Gastrocnemius medialis (tissue), 4 donors: ENCODE measurements at places on chromosomes 7 and 10.

- DNase-seq: no peak
These were observed 458.9 kb upstream of the ANKRD30A start for GRCh38 chr10:36666451-36666850.

- no peak for DNase-seq
These were observed 142.3 kb downstream of the NRP1 start for GRCh38 chr10:33192190-33192589.

- no peak for DNase-seq
These were observed 11.0 kb upstream of the IL6 start for GRCh38 chr7:22715969-22716368.

GRCh38 chr10:1643161-1643907 lies 94.0 kb downstream of the ADARB2 start:
- DNase-seq: no peak

- no peak for DNase-seq
These were observed 303.6 kb upstream of the AKR1E2 start for GRCh38 chr10:4522296-4523000.

DNA sequence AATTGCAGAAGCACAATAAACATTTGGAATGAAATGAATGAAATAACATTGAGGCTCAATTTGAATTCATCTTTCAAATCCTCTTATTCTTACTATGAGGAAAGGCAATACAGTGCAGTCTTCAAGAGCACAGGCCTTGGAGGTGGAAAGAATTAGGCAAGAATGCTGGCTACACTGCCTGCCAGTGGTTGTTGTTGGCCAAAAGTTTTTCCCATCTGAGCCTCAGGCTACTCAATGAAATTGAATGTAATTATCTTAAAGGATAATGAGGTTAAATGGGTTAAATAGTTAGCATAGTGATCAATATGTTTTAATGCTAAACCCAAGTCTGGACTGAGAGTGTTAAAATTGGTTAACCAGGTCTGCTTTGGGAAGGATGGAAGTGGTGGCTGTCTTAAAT lies 140.9 kb downstream of the MBL2 start:
- no peak for DNase-seq

GRCh38 chr7:105014693-105015389 lies 836 bp downstream of the KMT2E start:
- peak; percentile 55 for DNase-seq

GRCh38 chr10:16854623-16855022 lies 37.4 kb upstream of the RSU1 start:
- DNase-seq: no peak

- peak; percentile 63 for DNase-seq
These were observed at the start of gene ARHGAP21 for GRCh38 chr10:24723788-24724380. ARHGAP21 (minus strand) TSS chr10:24723887; CDS start chr10:24721899, 1,988 bp downstream.

DNA sequence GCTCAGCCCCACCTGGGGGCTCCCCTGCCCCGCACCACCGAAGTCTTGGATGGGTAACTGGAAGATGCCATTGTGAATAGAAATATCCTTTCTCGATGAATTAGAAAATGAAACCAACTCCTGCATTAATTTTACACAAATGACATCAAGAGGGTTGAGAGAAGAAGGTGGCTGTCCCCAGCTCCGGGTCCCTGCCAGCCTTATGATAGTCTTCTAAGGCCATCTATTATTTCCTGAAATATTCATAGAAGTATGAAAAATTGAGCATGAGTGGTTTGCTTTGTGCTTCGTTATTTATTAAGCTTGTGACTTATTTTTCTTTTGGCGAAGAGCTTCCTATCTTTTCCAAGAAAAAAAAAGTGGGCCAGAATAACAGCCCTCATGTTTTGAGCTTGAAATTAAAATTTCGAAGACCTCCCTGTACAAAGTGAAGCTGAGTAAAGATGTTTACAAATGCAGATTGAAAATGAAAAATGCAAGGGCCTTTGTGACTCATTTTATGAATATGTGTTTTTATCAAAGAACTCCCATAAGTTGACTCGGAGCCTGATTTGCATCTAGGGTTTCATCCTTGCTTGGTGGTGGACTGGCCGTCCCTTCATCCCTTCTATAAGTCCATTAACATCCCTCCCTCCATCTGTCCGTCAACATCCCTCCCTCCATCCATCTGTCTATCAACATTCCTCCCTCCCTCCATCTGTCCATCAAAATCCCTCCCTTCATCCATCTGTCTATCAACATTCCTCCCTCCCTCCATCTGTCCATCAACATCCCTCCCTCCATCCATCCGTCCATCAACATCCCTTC lies 20.5 kb upstream of the CFAP46 start:
- no peak for DNase-seq

- DNase-seq: no peak
These were observed 168.3 kb downstream of the AKR1D1 start for GRCh38 chr7:138244606-138245005.

DNA sequence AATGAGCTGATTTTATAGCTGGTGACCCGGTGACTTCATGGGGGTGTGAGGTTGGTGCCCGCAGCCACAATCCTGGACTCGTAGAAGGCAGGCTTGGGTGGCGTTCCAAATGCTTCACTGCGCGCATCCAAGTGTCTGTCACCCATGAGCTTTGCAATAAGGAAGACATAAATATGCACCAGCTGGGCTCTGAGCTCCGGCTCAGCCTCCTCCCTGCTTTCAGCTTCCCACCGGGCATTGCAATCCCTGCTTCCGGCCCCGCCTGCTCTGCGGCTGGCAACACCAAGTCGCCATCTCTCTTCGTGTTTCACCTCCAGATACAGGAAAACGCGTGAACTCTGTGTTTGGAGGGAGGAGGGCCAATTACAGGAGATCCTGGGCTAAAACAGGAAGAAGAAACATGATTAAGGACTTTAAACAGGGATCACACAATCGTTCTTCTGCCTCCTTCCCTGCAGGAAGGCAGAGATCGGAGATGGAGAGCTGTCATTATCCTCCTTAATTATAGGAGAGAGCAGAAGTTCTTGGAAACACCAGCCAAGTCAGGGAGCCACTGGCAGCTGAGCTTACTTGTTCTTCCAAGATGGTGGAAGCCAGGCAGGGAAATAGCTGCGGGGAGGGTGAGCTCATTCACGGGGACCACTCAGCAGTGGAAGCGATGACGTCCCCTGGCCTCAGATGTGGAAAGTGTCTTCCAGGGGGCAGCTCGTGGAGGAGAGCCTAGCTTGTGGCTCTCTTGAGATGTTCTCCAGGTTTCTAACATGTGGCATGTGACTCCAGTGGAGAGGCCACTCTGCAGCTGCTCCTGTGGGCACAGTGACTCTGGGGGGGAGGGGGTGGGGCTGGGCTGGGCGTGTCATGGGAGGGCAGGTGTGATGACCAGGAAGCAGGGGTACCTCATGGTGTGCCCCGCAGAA lies 134.9 kb downstream of the CAMK1D start:
- DNase-seq: no peak

DNA sequence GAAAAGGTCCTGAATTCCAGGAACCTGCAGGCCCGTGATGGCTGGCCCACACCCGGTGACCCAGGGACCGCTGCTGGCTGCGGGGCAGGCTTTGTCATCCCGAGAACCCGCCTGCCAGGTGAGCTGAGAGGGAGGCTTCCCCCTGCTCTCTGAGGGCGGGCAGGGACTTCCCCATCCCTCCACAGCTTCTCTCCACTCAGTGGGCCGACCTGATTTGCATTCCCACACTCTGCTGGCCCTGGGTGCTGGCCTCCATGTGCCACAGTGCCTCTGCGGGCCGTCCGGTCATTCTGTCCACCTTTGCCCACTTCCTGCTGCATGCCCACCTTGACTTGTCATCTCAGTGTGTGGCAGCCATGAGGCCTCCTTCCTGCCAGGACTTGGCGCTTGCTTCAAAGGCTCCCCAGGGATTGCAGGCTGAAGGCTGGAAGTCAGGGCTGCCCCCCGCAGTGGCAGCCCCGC lies 35.3 kb downstream of the PALD1 start:
- no peak for DNase-seq

DNA sequence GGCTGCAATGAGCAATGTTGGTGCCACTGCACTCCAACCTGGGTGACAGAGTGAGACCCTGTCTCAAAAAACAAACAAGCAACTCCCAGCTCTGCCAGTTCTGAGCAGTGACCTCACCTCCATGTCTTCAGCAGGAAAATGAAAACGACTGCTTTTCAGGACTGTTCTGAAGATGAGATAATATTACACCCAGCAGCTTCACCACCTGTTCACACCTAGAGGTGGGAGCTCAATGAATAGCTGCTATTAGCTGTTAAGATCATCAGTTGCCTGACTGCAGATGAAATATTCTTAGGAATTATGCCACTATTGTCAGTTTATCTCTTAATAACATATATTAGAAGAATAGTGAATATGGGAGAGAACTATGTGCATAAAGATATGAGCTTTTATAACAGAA lies 48.4 kb upstream of the CYTH3 start:
- no peak for DNase-seq

DNA sequence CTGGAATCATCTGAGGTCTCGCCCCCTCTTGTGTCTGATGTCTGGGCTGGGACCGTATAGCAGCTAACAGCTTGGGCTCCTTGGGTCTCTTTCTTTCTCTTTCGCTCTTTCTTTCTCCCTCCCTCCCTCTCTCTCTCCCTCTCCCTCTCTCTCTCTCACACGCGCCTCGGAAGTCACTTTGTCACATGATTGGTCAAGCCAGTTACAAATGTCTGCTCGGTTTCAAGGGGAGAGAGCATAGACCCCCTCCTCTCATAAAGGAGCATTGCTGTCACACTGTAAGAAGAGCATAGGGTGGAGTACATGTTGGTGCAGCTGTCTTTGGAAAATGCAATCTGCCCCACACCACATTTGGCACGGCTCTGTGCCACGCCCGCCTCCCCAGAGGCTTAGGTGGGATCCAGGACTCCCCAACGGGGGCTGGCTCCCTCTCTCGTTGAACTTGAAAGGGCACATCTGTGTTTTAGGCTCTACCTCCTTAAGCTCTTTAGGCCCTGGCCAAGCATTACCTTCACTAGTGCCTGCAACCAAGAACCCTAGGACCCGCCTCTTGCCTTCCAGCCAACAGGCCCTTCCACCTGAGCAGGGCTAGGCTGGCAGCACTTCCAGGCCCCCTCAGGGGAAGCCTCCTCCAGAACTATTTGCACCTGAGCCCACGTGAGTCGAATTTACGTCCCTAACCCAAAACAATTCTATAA lies 61.9 kb upstream of the CACUL1 start:
- DNase-seq: no peak

DNA sequence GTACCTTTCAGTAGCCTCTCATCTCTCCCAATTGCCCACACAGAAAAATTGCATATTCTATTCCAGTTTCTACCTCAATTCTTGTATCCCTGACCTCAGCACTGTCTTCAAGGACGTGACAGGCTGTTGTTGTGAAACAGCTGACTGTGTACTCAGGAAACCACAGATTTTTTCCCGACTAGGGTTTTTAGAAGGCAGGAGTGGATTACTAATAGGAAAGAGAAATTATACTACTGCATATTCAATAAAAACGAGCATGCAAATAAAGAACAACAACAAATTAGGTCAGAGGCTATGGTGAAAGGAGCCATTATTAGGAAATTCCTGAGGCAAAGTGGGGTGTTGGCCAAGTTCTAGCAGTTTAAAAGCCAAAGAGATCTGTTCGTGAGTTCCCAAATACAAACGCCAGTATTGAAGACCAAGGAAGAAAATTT lies 93.4 kb downstream of the DOCK4 start:
- DNase-seq: no peak

GRCh38 chr10:98296524-98296923 lies 28.5 kb upstream of the LOXL4 start:
- no peak for DNase-seq
